CD4-positive, alpha-beta memory T cell (primary cell): ENCODE measurements at places on chromosomes 7 and 10. TPM values are rescaled to one million over a fixed set of nuclear protein-coding genes. Genes with fewer than 3 reads are reported as not detected.

The PRR15 gene
- total RNA-seq = not detected

The CUZD1 gene
- 4.1 TPM for total RNA-seq

The INMT gene
- 0.87 TPM for total RNA-seq

The AKR1E2 gene
- 9.8 TPM for total RNA-seq

The MDFIC gene
- 78.0 TPM for total RNA-seq

The ELMO1 gene
- total RNA-seq = 131 TPM

The KLF6 gene
- 311 TPM for total RNA-seq

The MLXIPL gene
- total RNA-seq = not detected

The WASHC2C gene
- total RNA-seq = 72.4 TPM

The SFXN4 gene
- 17.2 TPM for total RNA-seq

The NANOS1 gene
- total RNA-seq = 0.64 TPM

The OR2A7 gene
- 3.9 TPM for total RNA-seq

The IL2RA gene
- 17.1 TPM for total RNA-seq

The SNCG gene
- total RNA-seq = not detected

The NAT16 gene
- total RNA-seq = not detected

The ZNF438 gene
- total RNA-seq = 3.7 TPM

The ADCYAP1R1 gene
- total RNA-seq = not detected

The LRRD1 gene
- not detected for total RNA-seq

The DBF4 gene
- 25.3 TPM for total RNA-seq
